Mesendoderm (in vitro differentiated cells): ENCODE measurements at places on chromosomes 6 and 20.

DNA sequence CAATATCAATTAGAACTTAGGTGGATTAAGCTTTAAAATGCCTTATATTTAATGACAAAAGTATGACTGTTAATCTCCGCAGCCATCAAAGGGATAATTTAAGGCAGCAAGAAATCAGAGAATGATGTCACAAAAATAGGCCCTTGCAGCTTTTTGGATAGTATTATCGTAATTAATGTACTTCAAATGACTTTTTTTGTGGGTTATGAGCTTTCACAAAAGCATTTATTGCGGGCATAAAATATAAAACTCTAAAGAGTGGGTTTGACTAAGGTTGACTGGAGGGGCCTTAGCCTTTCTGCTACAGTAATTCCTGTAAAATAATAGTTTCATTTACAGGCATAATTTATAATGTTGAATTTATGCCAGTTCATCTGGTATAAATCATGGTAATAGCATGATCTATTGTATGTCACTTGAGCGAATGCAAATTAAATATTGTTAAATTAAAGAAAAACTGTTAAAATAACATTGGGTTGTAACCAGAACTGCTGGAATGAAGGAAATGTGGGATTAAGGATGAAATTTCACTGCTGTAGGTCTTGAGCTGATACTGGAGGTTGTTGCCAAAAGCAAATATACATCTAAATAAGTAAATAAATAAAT lies 78.5 kb upstream of the ZFP64 start:
- H3K4me3 ChIP-seq, result no peak overlapping the region
- H3K36me3 ChIP-seq, result no peaks in the 10 kb centered on the region
- no peaks in the 10 kb centered on the region for H3K4me1 ChIP-seq
- no peak overlapping the region for H3K27ac ChIP-seq
- H3K27me3 ChIP-seq, result no peaks in the 10 kb centered on the region
- no peak for DNase-seq

DNA sequence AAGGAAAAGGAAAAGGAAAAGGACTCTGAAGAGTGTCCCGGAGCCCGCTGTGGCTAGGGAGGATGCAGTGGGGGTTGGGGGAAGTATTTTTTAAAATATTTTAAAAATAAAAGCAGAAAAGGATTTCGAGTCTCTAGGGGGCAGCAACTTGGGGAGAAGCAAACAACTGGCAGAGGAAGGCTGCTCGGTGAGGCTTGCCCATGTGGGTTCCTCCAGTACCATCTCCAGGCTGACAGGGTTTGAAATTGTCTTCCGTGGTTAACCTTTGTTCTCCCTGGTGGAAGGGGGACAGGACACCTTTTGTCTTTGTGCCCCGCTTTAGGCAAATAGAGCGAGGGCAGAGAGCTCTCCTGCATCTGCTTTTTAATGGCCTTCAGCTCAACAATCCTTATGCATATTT lies 60.4 kb upstream of the SNX9 start:
- no peaks in the 10 kb centered on the region for H3K27me3 ChIP-seq
- peak; percentile 55 for DNase-seq
- H3K27ac ChIP-seq, result peak overlapping the region; percentile 21
- H3K4me1 ChIP-seq, result peaks cover 3% of the 10 kb centered on the region
- H3K36me3 ChIP-seq, result no peaks in the 10 kb centered on the region

- H3K4me1 ChIP-seq, result peaks cover 6% of the 10 kb centered on the region
- peak overlapping the region; percentile 54 for H3K27ac ChIP-seq
- H3K27me3 ChIP-seq, result no peaks in the 10 kb centered on the region
- H3K4me3 ChIP-seq, result no peak overlapping the region
Observed at GRCh38 chr20:53621482-53622246, 28.0 kb upstream of the ZNF217 start.

DNA sequence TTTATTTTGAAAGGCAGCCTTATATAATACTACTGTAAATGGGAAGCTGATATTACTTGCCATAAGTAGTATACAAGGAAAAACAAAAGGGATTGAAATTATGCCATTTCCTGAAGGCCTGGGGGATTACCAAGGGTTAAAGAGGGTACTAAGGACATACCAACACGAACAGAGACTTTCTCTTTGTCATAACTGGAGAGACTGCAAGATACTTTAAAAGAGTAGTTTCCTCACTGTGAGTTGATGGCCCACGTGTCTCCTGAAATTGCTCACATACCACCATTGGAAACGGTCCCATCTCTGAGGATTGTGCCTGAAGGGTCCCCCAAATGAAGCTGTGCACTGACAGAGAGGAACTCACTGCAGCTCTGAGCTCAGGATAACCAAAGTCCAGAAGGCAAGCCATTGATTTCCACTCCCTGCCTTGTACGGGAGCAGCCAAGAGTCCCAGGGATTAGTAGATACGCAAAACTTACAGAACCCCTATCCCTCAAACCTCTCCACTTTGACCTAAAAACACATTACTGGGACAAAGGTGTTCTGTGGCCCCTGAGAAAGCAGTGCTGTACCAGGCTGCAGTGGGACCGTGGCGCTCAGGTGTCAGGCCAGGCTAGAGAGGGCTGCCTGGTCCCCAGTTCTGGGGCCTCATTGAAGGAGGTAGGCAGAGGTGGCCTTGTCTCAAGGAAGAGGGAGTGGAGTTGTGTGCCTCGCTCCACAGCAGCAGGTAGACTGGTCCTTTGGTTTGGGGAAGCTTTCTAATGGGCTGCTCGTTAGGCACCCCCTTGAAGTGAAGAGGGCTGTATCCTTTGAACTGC lies 15.2 kb downstream of the PSMG4 start:
- H3K4me1 ChIP-seq, result no peaks in the 10 kb centered on the region
- H3K27ac ChIP-seq, result no peak overlapping the region
- H3K27me3 ChIP-seq, result no peaks in the 10 kb centered on the region
- no peak overlapping the region for H3K4me3 ChIP-seq
- DNase-seq, result no peak

DNA sequence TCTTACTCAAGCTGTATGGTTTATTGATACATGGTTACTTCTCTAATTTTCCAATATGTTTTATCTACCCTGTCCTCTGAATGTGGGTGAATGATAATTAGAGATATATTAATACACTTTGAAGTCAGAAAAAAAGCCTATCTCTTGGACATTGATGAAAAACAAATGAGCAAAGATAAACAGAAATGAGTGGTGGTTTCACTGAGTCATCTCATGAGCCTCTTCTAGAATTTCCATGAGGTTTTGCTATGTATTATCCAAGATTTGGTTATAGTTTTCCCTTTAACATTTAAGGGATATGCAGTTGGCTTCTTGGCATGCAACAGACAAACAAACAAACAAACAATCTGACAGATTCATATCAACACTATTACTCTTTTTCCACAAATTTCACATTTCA lies 586.8 kb downstream of the RFPL4B start:
- no peaks in the 10 kb centered on the region for H3K36me3 ChIP-seq
- DNase-seq, result no peak
- H3K27ac ChIP-seq, result no peak overlapping the region
- H3K4me3 ChIP-seq, result no peak overlapping the region
- no peaks in the 10 kb centered on the region for H3K4me1 ChIP-seq

DNA sequence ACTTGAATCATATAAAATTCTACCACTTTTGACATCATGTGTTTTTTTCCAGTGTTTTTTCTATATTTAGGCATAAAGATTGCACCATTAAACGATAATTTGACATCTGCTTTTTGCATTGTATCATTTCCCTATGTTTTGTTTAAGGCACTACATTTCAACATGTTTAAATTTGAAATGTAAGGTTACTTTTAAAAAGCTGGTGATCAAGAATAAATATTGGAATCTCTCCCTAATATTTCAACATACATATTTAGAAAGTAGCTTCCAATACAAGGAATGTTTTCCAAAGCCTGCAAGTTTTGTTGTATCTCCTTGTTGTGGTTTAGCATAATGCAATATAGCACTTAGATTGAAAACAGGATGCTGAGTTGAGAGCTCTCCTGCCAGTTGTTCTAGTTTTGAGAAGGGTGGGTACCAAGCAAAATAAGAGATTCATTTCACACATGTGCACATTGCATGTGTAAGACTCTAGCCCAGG lies 76.5 kb downstream of the SYNJ2 start:
- no peak overlapping the region for H3K4me3 ChIP-seq
- H3K27ac ChIP-seq, result no peak overlapping the region
- no peaks in the 10 kb centered on the region for H3K27me3 ChIP-seq
- no peaks in the 10 kb centered on the region for H3K4me1 ChIP-seq
- no peaks in the 10 kb centered on the region for H3K36me3 ChIP-seq

DNA sequence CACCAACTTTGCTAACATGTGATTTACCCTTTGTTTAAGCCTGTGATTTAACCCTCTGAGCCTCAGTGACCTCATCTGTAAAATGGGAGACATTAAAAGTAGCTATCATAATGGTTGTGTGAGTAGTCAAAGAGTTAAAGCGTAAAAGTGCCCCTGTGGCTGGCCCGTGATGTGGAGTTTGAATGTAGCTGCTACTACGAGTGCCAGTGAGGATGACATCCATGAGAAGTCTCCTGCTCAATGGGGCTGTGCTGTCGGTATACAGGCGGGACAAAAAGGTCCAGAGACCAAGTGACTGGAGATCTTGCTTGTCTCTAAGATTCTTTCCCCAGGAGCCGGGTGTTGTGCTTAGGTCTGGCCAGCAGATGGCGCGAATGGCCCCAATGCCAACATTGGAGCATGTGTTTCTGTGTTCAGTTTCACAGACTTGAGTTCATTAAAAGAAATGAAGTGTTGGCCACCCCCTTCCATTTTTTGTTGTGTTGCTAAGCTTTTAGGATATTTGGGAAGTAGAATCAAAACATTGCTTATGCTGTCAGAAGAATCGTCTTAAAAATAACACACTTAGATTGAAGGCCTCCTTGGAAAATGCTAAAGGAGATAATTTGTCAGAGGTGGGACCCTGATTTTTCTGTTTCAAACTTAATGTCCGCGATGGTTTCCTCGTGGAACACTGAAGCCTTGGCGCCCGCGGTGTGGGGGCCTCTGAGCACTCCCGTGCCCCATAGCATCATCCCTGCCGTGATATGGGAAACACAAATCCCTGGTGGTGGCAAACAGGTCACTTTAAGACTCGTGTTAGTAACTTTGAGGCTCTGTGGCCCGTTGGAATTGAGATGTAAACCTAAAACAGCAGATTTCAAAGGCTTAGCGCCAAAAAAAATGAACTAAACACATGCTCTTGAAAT lies 9.3 kb upstream of the RBM38 start:
- no peak overlapping the region for H3K27ac ChIP-seq
- H3K4me3 ChIP-seq, result no peak overlapping the region
- H3K4me1 ChIP-seq, result no peaks in the 10 kb centered on the region
- peaks cover 5% of the 10 kb centered on the region for H3K36me3 ChIP-seq
- peak; percentile 78 for DNase-seq
- no peaks in the 10 kb centered on the region for H3K27me3 ChIP-seq

GRCh38 chr6:33320315-33321181 lies 3.0 kb upstream of the ZBTB22 start:
- DNase-seq, result peak; percentile 91
- no peaks in the 10 kb centered on the region for H3K27me3 ChIP-seq
- no peak overlapping the region for H3K4me3 ChIP-seq
- peaks cover 5% of the 10 kb centered on the region for H3K36me3 ChIP-seq
- peaks cover 9% of the 10 kb centered on the region for H3K4me1 ChIP-seq

DNA sequence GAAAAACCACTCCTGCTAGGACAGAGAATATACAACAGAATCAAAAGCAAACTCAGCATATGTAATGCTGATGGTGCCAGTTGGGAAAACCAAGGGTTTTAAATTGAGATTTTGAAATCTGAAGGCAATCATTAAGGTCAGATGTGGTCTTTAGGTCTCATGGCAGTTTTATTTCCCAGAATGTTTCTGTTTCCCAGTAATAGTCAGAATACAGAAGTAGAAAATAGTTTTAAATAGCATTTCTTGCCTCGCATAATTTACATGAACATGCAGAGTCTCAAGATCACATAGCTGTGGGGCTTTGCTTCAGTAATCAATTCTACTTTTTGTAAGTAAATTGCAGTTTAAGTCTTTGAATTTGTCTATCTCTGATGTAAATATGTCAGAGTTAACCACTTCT lies 58.1 kb downstream of the RNF144B start:
- no peaks in the 10 kb centered on the region for H3K36me3 ChIP-seq
- no peak overlapping the region for H3K4me3 ChIP-seq
- no peak overlapping the region for H3K27ac ChIP-seq
- DNase-seq, result no peak
- no peaks in the 10 kb centered on the region for H3K4me1 ChIP-seq
